ENCODE measurements at places on chromosomes 1 and 21. TPM values are rescaled to one million over a fixed set of nuclear protein-coding genes. Genes with fewer than 3 reads are reported as not detected.

HLX gene
- total RNA-seq: 3.0 TPM

FCER1A gene
- total RNA-seq: not detected

HTR1D gene
- total RNA-seq: 0.04 TPM

CLCA4 gene
- not detected for total RNA-seq

MIGA1 gene
- total RNA-seq: 4.4 TPM

AMY1C gene
- not detected for total RNA-seq

C1orf52 gene
- total RNA-seq: 33.0 TPM
